ENCODE measurements at places on chromosomes 12 and 14. TPM values are rescaled to one million over a fixed set of nuclear protein-coding genes. Genes with fewer than 3 reads are reported as not detected.

The POTEM gene
- not detected for total RNA-seq

The TMTC1 gene
- total RNA-seq = 0.17 TPM

The MED6 gene
- 45.4 TPM for total RNA-seq

The NAP1L1 gene
- total RNA-seq = 394 TPM

The IL26 gene
- not detected for total RNA-seq

The RAD51AP1 gene
- 42.8 TPM for total RNA-seq

The TAS2R30 gene
- 2.8 TPM for total RNA-seq

The KRT71 gene
- not detected for total RNA-seq

The SLC25A21 gene
- total RNA-seq = 1.4 TPM

The NPFF gene
- total RNA-seq = not detected

The REP15 gene
- 0.78 TPM for total RNA-seq

The TSHR gene
- not detected for total RNA-seq

The SHMT2 gene
- 243 TPM for total RNA-seq

The EIF2S3B gene
- 4.8 TPM for total RNA-seq

The SYCP3 gene
- not detected for total RNA-seq

The P2RX2 gene
- total RNA-seq = not detected

The TPPP2 gene
- not detected for total RNA-seq

The MGST1 gene
- total RNA-seq = 354 TPM

The CATSPERB gene
- 10.2 TPM for total RNA-seq

The AHNAK2 gene
- 42.0 TPM for total RNA-seq

The B4GALNT3 gene
- total RNA-seq = 19.3 TPM

The FGF23 gene
- total RNA-seq = not detected

The MIP gene
- not detected for total RNA-seq

The RFLNA gene
- not detected for total RNA-seq

The KHNYN gene
- total RNA-seq = 47.6 TPM

The MYBPC1 gene
- not detected for total RNA-seq

The GLI1 gene
- 0.54 TPM for total RNA-seq

The LRRC10 gene
- total RNA-seq = not detected

The NEUROD4 gene
- total RNA-seq = not detected

The TOMM20L gene
- not detected for total RNA-seq

The OTX2 gene
- not detected for total RNA-seq

The RDH5 gene
- 11.0 TPM for total RNA-seq

The TMEM179 gene
- not detected for total RNA-seq

The KSR2 gene
- total RNA-seq = 1.6 TPM

The GPRC5A gene
- 742 TPM for total RNA-seq

The FAM90A1 gene
- 0.50 TPM for total RNA-seq

The NOXRED1 gene
- 1.6 TPM for total RNA-seq

The CCDC38 gene
- not detected for total RNA-seq

The RNASE7 gene
- total RNA-seq = not detected

The APOF gene
- not detected for total RNA-seq

The KLRB1 gene
- total RNA-seq = not detected

The FITM1 gene
- 0.47 TPM for total RNA-seq

The CD69 gene
- total RNA-seq = 1.7 TPM

The NFE2 gene
- 1.8 TPM for total RNA-seq

The JAG2 gene
- 17.6 TPM for total RNA-seq

The SLC7A7 gene
- 10.2 TPM for total RNA-seq

The SERPINA12 gene
- total RNA-seq = not detected

The SLC5A8 gene
- total RNA-seq = 0.12 TPM

All from Calu3 (cell line).